DMS79 (cell line): ENCODE measurements at places on chromosomes 1 and 21.
A peak's percentile ranks its signal among the peaks of the same experiment; 100 is the strongest.

- DNase-seq: no peak
Observed at GRCh38 chr1:35454176-35454575, 103.0 kb downstream of the KIAA0319L start.

GRCh38 chr1:202711949-202712635 is 1.8 kb upstream of the SYT2 start:
- no peak for DNase-seq

- no peak for DNase-seq
Observed at GRCh38 chr1:112686417-112686816, 12.0 kb downstream of the MOV10 start.

GRCh38 chr1:92848201-92848600 is 16.4 kb downstream of the RPL5 start:
- no peak for DNase-seq

GRCh38 chr21:33560965-33561364 is 18.1 kb downstream of the SON start:
- no peak for DNase-seq

DNA sequence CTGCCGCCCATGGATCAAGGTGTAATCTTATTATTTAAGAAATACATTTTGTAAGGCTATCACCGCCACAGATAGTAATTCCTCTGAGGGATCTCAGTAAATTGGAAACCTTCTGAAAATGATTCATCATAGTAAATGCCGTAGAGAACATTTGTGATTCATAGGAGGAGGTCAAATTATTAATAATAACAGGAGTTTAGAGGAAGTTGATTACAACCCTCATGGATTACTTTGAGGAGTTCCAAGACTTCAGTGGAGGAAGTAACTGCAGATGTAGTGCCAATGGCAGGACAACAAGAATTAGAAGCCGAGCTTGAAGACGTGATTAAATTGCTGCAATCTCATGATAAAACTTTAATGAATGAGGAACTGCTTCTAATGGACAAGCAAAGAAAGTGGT is 280.1 kb downstream of the PTPRC start:
- DNase-seq: no peak

GRCh38 chr1:86436041-86436440 is 12.1 kb downstream of the CLCA2 start:
- DNase-seq: peak; percentile 78
